NCI-H460 (cell line): ENCODE measurements at places on chromosomes 5 and 9.

GRCh38 chr5:81558188-81558587 is 164.3 kb upstream of the ACOT12 start:
- DNase-seq: no peak

- DNase-seq: no peak
Measured at GRCh38 chr5:94396687-94397086, 221.7 kb downstream of the KIAA0825 start.

DNA sequence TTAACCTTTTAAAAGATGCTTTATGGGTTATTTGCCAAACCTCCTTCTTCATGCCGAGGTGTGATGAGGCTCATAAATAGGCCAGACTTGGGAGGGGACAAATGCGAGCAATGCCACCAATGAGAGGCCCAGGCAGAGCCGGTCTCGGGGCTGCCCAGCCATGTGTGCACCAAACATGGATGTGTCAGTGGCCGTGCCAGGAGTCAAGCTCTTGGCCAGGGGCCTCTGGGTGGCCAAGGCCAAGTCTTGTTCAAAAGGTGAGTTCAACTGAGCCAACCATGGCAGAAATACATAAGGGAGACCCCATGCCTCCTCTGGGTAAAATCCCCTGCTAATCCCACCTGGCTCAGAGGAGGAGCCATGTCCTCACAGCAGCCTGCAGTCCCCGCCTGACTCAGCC is 10.9 kb upstream of the LCN15 start:
- DNase-seq: no peak

- no peak for DNase-seq
Measured at GRCh38 chr5:123203105-123203800, 114.2 kb downstream of the PRDM6 start.

DNA sequence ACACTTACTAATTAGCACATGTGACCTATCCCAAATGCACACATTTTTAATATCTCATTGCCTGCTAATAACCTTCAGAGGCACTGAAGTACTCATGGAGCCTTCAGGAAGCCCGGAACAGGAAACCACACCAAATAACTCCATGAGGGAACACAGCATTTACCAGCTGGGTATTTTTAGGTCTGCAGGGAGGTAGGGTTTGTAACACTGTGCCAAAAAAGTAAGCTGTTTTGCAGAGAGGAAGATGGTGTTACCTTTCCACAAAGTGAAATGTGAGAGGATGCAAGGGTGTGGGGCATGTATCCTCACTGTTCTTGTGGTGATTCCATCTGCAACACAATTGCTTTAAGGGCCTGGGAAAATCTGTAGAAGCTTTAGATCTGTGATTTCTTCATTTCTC is 64.4 kb downstream of the NUDT12 start:
- DNase-seq: no peak

DNA sequence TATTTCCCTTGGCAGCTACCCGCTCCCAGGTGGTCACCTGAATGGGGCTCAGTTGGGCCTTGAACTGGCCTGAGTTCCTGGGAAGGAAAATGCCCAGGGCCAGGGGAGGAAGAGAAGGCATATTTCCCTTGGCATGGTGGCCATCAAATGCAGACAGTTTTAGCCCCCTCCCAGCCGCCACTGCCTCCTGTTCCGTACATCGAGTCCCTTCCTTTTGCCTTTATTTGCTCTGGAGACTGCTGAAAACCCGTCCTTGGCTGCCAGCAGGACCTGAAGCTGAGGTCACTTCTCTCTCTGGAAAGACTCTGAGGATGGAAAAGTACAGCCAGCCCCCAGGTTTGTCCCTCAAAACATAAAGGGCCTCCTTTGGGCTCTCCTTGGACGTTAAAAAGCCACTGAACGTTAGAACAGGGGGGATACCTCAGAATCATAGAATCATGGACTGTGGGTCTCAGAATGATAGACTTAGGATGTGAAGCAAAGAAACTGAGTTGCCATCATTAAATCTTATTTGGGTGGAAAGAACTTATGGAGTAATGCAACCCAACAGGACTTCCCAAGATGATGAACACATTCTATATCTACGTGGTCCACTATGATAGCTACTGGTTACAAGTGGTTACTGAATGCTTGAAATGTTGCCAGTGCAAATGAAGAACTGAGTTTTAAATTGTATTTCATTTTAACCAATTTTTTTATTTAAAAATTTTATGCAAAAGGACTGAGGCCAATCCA is 7.1 kb downstream of the SPARC start:
- DNase-seq: no peak

- no peak for DNase-seq
Measured at GRCh38 chr5:7763621-7764072, 87.3 kb downstream of the CFAP90 start.

GRCh38 chr9:126503333-126504085 is 110.2 kb upstream of the LMX1B start:
- no peak for DNase-seq

DNA sequence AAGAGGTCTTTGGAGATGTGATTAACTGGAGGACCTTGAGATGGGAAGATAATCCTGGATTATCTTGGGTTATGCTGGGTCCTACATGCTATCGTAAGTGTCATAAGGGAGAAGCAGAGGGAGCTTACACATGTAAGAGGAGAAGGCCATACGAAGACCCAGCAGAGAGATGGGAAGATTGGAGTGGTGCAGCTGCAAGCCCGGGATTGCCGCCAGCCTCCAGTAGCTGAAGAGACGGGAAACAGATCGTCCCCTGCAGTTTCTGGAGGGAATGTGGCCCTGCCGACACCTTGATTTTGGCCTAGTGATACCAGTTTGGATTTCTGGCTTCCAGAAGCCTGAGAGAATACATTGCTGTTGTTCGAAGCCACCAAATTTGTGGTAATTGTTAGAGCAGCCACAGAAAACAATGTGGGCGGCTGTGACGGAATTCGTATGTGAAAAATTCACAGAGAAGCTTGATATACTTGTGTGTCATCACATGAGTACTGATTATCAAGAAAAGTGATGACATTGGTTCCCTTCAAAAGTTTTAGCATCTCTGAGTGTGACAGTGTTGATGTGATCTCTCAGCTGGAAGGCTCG is 86.9 kb downstream of the CYFIP2 start:
- no peak for DNase-seq
